Activated T-helper 2 cell treated with anti-CD3 and anti-CD28 coated beads, Interferon-gamma antibody, Interleukin-2, Interleukin-4, amounts not matched to agents 10 μg/mL and 5 μg/mL and 100 μg/mL, durations not matched to agents 14 hours and 24 hours and 36 hours (primary cell): ENCODE measurements at places on chromosomes 13 and 19. TPM values are rescaled to one million over a fixed set of nuclear protein-coding genes. Genes with fewer than 3 reads are reported as not detected.
A peak's percentile ranks its signal among the peaks of the same experiment; 100 is the strongest.

DNA sequence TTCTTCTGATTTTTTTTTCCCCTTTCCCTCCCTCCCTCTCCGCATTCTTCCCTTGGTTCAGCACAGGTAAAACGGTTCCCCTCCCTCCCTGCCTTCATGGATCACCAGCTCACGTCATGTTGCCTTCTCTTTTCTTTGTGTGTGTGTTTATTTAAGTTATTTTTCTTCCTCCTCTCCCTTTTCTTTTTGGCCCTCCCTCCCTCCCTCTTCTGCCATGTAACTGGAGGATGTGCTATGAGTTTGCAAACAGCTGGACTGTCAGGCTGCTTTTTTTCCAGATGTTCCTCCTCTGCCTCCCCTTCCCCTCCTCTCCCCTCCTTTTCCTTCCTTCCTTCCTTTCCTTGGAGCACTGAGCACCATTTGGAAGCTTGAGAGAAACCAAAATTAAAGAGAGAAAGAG is 2.0 kb downstream of the LENG9 start:
- peak overlapping the region; percentile 70 for H3K4me3 ChIP-seq
- H3K27me3 ChIP-seq = peaks cover 2% of the 10 kb centered on the region
- DNase-seq = no peak
- H3K36me3 ChIP-seq = peaks cover 36% of the 10 kb centered on the region
- peaks cover 12% of the 10 kb centered on the region for H3K4me1 ChIP-seq

GRCh38 chr13:44106266-44107152 is 226.8 kb downstream of the LACC1 start:
- H3K27me3 ChIP-seq = peaks cover 4% of the 10 kb centered on the region
- H3K36me3 ChIP-seq = no peaks in the 10 kb centered on the region
- DNase-seq = no peak
- no peak overlapping the region for H3K27ac ChIP-seq
- H3K4me3 ChIP-seq = no peak overlapping the region

- H3K4me3 ChIP-seq = no peak overlapping the region
- H3K27ac ChIP-seq = no peak overlapping the region
- no peak for DNase-seq
- peaks cover 7% of the 10 kb centered on the region for H3K36me3 ChIP-seq
Measured at GRCh38 chr19:7677669-7678311, 900 bp downstream of the MCEMP1 start.

GRCh38 chr19:35288331-35288730 is 3.6 kb upstream of the MAG start:
- H3K4me3 ChIP-seq = no peak overlapping the region
- H3K4me1 ChIP-seq = no peaks in the 10 kb centered on the region
- no peak overlapping the region for H3K27ac ChIP-seq
- no peaks in the 10 kb centered on the region for H3K36me3 ChIP-seq
- H3K27me3 ChIP-seq = peaks cover 4% of the 10 kb centered on the region

DNA sequence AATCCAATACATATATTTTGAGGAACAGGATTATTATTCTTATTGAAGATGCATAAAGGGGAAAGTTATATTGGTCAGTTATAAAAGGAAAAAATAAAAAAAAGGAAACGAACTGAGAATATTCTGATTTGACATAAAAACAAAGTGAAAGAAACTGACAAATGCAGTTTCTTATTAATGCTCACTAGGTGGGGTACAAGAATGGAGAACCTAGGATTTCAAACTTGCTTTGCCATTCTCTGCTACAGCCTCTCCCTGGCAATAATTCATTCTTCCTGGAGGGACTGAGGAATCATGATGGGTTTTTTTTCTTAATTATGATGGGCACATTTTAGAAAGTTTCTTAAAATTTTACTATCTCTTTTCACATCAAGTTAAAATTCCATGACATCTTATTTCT is 154.9 kb downstream of the PCDH9 start:
- H3K27me3 ChIP-seq = no peaks in the 10 kb centered on the region
- no peak overlapping the region for H3K27ac ChIP-seq
- H3K36me3 ChIP-seq = no peaks in the 10 kb centered on the region
- DNase-seq = no peak

Gene ANKLE1
- total RNA-seq = 19.8 and 20.4 TPM in 2 replicates

DNA sequence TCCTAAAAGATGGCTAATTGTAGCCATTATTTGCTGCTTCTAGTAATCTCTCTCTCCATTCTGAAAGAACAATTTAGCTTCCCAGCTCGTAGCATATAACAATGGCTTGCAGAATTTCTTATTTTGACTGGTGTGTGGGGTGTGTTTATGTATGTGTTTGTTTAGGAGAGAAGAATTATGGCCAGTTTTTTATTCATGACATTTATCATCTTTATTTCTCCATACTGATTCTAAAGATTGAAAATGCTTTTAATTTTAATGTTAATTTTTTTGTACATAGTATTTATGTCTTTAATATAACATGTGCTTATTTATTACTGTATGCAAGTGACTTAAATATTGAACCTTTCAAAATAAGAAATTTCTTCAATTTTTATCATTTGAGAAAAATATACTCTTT is 115.8 kb upstream of the TMTC4 start:
- DNase-seq = no peak
- no peak overlapping the region for H3K4me3 ChIP-seq
- no peak overlapping the region for H3K27ac ChIP-seq
- no peaks in the 10 kb centered on the region for H3K36me3 ChIP-seq

DNA sequence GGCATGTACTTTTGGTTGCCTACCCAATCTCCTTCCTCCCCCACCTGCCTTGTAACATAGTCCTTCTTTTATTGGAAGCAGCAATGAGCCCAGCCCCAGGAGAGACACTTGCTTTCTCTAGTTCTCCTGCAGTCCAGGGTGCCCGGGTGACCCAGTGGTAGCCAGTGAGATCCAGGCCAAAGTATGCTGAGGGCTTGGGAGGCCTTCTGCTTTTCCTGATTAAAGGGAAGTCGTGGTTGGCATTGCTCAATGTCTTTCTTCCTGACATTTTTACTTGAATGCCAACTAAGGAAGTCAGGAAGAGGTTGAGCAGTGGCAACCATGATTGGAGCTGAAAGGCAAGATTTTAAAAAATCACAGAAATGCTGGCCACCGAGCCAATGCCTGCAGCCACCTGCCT is 25.7 kb downstream of the CNMD start:
- peaks cover 9% of the 10 kb centered on the region for H3K27me3 ChIP-seq
- no peak overlapping the region for H3K27ac ChIP-seq
- no peak for DNase-seq
- H3K4me1 ChIP-seq = no peaks in the 10 kb centered on the region

DNA sequence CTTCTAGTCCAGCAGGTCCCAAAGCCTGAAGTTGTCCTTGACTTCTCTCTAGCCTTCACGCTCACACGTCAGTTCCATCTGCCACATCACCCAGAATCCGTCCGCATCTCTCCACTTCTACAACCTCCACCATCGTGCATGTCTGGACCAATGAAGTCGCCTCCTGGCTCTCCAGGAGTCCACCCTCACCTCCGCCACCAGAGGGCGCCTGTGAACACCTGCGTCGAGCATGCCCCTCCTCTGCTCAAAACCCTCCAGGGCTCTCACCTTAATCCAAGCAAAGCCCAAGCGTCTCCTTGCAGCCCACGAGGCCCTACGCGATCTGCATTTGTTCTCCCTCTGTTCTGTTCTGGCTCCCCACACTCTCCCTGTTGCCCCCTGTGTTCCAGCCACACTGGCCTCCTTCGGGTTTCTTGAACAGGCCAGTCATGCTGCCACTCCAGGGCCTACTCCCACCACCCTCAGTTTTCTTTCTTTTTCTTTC is 3.7 kb downstream of the USHBP1 start:
- no peak overlapping the region for H3K27ac ChIP-seq
- H3K36me3 ChIP-seq = no peaks in the 10 kb centered on the region
- peaks cover 8% of the 10 kb centered on the region for H3K4me1 ChIP-seq
- DNase-seq = peak; percentile 83
- H3K4me3 ChIP-seq = no peak overlapping the region

Gene SIGLEC9
- total RNA-seq = 0.18 TPM in 1 of 2 replicates, not detected in the other

Gene SMIM17
- not detected in 2 replicates for total RNA-seq

Gene PSG11
- not detected in 2 replicates for total RNA-seq

DNA sequence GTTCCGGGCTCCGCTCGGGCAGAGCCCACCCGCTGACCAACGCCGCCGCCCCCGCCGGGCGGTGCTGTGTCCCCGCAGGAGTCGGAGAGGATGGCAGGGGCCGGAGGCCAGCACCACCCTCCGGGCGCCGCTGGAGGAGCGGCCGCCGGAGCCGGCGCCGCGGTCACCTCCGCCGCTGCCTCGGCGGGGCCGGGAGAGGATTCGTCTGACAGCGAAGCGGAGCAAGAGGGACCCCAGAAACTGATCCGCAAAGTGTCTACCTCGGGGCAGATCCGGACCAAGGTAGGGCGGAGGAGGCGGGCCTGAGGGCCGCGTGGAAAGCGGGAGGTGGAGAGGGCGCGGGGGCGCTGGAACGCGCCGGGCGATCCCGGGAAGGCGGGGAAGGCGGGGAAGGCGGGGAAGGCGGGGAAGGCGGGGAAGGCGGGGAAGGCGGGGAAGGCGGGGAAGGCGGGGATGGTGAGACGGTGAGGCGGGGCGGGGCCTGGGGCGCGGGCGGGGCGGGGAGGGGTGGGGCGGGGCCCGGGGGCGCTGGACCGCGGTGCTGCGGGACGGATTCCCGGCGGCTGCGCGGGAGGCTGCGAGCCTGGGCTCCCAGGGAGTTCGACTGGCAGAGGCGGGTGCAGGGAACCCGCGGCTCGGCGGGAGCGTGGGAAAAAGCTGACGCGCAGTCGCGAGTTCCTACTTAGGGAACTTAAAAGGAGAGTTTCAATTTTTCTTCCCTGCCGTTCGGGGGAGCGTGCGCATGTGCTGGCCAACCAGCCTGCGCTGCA is 421 bp downstream of the DGKH start:
- peak overlapping the region; percentile 87 for H3K4me3 ChIP-seq
- peaks cover 3% of the 10 kb centered on the region for H3K27me3 ChIP-seq
- peak overlapping the region; percentile 75 for H3K27ac ChIP-seq
- peaks cover 27% of the 10 kb centered on the region for H3K4me1 ChIP-seq

GRCh38 chr19:5767949-5768348 is 16.6 kb downstream of the PRR22 start:
- DNase-seq = no peak
- H3K27me3 ChIP-seq = no peaks in the 10 kb centered on the region
- H3K4me3 ChIP-seq = no peak overlapping the region
- no peaks in the 10 kb centered on the region for H3K4me1 ChIP-seq

Gene CEACAM3
- total RNA-seq = not detected in 2 replicates

Gene SULT2A1
- not detected in 2 replicates for total RNA-seq

Gene CGB1
- not detected in 2 replicates for total RNA-seq

Gene PSG1
- total RNA-seq = not detected in 2 replicates

DNA sequence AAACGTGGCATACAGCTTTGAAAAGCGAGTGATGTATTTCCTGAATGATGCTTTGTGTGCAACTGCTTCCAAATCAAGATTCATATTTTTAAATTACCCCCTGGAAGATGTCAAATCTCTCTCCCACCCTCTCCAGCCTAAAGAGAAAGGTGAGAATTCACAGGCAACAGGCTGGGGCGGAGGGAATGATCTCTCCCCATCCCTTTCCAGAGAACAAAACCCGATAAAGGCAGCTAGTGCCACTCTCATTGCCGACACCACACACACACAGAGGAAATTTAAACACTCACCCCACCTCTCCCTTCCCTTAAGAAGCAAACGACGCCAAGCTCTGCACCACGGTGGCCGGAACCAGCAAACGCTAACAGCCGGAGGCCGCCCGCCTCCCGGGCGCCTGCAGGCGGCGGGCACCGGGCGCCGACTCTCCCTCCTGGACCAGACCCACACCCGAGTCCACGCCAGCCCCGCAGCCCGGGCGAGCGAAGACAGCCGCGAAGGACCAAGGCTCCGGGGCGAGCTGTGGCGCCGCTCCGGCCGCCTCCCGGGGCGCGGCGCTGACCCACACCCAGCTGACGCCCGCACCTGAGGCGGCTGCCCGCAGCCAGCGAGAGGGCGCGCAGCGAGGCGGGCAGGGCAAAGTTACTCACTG is 477 bp downstream of the LNX2 start:
- DNase-seq = no peak
- peak overlapping the region; percentile 84 for H3K27ac ChIP-seq
- no peaks in the 10 kb centered on the region for H3K27me3 ChIP-seq
- H3K4me1 ChIP-seq = peaks cover 40% of the 10 kb centered on the region

DNA sequence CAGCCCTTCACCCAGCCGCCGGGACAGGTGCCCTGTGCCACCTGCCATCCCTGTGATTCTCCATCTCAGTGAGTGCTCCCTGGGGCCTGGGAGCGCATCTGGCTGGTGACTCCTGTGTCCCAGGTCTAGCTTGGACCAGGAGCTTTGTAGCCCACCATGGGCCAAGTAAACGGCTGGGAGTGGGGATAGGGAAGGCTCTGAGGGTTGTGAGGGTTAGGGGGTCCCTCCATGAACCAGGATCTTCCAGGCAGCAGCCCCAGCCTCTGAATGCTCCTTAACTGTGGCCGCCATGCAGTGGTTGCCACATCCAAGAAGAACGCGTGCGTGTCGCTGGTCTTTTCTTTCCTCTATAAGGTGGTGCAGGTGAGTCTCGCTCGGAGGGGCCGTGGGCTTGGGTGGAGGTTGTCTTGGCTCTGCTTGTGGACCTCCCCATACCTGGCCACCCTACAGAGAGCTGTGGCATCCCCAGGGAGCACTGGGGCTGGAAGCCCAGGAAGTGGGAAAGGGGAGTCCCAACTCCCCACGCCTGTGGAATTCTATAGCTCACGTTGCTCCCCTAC is 8.4 kb downstream of the AP1M1 start:
- DNase-seq = no peak
- H3K27ac ChIP-seq = peak overlapping the region; percentile 41
- no peaks in the 10 kb centered on the region for H3K27me3 ChIP-seq
- H3K4me1 ChIP-seq = peaks cover 35% of the 10 kb centered on the region
- H3K36me3 ChIP-seq = peaks cover 76% of the 10 kb centered on the region

GRCh38 chr13:79776531-79777295 is 295.8 kb downstream of the NDFIP2 start:
- DNase-seq = no peak
- H3K4me3 ChIP-seq = no peak overlapping the region
- no peaks in the 10 kb centered on the region for H3K36me3 ChIP-seq
- H3K27ac ChIP-seq = no peak overlapping the region
- no peaks in the 10 kb centered on the region for H3K4me1 ChIP-seq
- no peaks in the 10 kb centered on the region for H3K27me3 ChIP-seq

- peak overlapping the region; percentile 91 for H3K4me3 ChIP-seq
- H3K27me3 ChIP-seq = no peaks in the 10 kb centered on the region
- DNase-seq = no peak
- H3K36me3 ChIP-seq = peaks cover 8% of the 10 kb centered on the region
- peak overlapping the region; percentile 91 for H3K27ac ChIP-seq
- peaks cover 19% of the 10 kb centered on the region for H3K4me1 ChIP-seq
Measured at GRCh38 chr19:6482343-6482686, 728 bp upstream of the DENND1C start.

Gene PABPC3
- total RNA-seq = 0.23 and 0.39 TPM in 2 replicates

DNA sequence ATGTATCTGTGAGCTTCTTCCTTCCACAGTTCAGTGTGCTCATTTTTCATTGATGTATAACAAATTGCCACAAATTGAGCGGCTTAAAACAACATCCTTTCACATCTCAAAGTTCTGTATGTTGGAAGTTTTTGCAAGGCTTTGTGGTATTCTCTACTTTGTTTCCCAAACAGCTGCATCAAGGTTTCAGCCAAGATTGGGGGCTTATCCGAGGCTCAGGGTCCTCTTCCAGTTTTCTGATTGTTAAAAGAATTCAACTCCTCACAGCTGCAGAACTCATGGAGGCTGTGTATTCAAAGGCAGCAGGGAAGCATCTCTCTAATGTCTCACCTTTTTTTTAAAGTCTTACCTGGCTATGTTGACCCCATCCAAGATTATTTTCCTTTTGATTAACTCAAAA is 1369.8 kb downstream of the PCDH9 start:
- no peak overlapping the region for H3K27ac ChIP-seq
- H3K4me3 ChIP-seq = no peak overlapping the region
- H3K36me3 ChIP-seq = no peaks in the 10 kb centered on the region
- no peaks in the 10 kb centered on the region for H3K27me3 ChIP-seq
- no peak for DNase-seq

Gene DHPS
- 122 and 134 TPM in 2 replicates for total RNA-seq
